ENCODE measurements at places on chromosomes 4 and X.

- DNase-seq: no peak
These were observed 21.3 kb upstream of the GRXCR1 start for GRCh38 chr4:42871261-42871660.

DNA sequence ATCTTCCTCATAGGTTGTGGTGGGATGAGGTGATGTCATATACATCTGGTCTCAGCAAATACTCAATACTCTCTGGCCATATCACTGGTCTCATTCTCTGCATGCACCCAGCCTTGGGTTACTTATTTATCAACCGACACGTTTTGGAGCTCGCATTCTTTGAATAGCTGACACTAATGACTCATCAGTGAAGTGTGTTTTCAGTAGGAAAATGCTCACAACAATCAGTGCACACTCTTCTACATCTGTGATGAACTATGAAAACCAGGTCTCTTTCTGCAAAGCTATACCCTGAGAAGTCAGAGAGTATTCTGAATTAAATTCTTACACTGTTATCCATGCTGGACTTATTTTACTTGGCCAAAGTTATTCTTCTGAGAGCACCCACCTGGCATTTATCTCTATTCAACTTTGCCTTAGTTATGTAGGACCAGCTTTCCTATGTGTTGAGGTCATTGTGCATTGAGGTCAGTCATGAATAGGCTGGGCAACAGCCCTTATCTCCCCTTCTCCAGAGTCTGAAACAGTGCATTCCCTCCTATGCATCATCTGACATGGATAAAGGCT lies 58.7 kb upstream of the DHX15 start:
- no peak for DNase-seq

- DNase-seq: no peak
These were observed 29.9 kb downstream of the VEGFC start for GRCh38 chr4:176762661-176763308.

GRCh38 chr4:26911254-26911653 lies 50.6 kb downstream of the STIM2 start:
- DNase-seq: no peak

- no peak for DNase-seq
These were observed 50.2 kb upstream of the GABRE start for GRCh38 chrX:152024710-152025109.

GRCh38 chrX:13376857-13377549 lies 57.1 kb upstream of the ATXN3L start:
- DNase-seq: peak; percentile 14

GRCh38 chr4:120144634-120145033 lies 78.0 kb upstream of the MAD2L1 start:
- DNase-seq: no peak

DNA sequence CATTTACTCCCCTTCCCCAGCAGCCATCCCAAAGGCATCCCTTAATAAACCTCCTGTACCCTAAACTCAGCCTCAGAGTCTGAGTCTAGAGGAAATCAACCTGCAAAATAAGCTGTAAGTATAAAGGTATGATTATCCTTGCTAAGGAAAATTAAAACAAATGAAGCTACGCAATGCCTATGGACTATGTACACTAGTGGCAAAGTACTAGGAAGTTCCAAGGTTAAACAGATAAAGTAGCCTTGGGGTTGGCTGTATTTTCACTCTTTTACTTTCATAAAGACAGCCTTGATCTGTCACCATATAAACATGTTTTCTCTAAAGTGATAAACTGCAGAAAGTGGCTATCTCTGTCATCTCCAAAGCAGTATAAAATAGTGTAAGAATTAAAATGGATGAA lies 35.9 kb downstream of the MAP3K15 start:
- DNase-seq: no peak

GRCh38 chr4:10620935-10621488 lies 63.6 kb downstream of the CLNK start:
- DNase-seq: no peak

DNA sequence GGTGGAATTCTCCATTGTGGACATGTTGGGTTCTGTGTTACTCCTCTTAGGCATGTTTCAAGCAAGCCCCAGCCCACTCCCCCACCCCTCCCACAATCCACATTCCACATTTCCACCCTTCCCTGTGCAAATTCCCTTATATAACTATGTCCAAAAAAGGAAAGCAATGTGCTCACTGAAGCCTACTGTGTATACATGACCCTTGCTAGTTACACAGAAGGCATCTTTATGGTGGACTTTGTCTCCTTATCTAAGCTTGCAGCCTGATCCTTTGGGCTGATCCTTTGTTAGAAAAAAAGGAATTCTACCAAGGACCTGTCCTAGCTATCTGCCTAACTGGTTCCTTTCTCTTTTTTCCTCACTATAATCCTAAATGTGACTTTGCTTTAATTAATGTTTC lies 796.8 kb downstream of the NLGN4X start:
- no peak for DNase-seq

GRCh38 chr4:173934201-173934600 lies 349.3 kb downstream of the FBXO8 start:
- no peak for DNase-seq

DNA sequence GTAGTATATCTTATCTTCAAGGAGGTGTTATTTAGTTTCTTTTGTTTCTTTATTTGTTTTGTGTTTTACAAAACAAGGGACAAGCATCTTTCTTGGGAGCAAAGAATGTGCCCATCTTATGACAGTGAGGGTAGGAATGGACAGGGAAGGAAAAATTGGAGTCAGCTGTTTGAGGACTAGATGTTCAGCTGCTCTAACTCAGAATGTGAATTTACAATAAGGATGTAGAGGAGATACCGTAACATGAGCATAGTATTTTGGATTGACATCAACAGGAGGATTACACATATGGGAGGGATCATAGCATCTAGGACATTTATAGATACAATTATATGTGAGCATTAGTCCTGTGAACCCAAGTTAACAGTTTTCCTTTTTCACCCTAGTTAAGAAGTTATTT lies 89.0 kb upstream of the GK2 start:
- DNase-seq: no peak

DNA sequence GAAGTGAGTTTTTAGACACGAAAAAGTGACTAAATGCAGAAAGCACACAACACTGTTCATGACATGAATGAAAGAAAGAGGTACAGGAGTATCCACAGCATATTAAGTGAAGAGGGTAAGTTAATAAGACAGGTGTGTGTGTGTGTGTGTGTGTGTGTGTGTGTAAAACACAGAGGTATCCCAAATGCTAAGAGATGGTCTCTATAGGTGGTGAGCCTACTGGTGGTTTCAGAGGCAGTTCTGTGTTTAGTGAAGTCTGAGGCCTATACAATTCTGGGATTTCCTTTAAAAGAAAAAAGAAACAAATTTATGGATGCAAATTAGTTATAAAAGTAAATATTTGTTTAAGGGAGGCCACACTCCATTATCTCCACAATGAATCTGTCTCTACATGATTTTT lies 17.4 kb upstream of the TNIP3 start:
- DNase-seq: no peak

GRCh38 chr4:118337954-118338353 lies 14.8 kb downstream of the PRSS12 start:
- no peak for DNase-seq

GRCh38 chr4:3872834-3873313 lies 106.7 kb downstream of the ADRA2C start:
- DNase-seq: no peak

DNA sequence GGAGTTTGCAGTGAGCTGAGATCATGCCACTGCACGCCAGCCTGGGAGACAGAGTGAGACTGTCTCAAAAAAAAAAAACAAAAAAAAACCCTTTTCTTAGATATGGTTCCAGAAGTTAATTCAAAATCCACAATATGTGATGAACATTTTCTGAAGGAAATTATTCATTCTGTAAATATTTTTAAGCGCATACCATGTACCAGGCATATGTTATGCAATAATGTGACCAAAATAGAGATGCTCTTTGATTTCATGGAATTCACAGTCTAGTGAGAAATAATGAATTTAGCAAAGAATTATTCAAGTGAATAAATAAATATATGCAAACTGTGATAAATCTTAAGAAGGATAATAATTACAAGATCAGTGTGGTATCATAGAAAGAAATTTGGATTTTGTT lies 174.7 kb downstream of the GC start:
- no peak for DNase-seq

GRCh38 chr4:41305476-41305875 lies 48.7 kb downstream of the UCHL1 start:
- DNase-seq: no peak

All from activated CD4-positive, alpha-beta T cell treated with anti-CD3 and anti-CD28 coated beads, Interleukin-2, amount 50 U/mL, for 16 hours (primary cell).